ENCODE measurements at places on chromosomes 1 and 21.

- DNase-seq, result no peak
These were observed 18.9 kb upstream of the NID1 start for GRCh38 chr1:236083650-236084385.

DNA sequence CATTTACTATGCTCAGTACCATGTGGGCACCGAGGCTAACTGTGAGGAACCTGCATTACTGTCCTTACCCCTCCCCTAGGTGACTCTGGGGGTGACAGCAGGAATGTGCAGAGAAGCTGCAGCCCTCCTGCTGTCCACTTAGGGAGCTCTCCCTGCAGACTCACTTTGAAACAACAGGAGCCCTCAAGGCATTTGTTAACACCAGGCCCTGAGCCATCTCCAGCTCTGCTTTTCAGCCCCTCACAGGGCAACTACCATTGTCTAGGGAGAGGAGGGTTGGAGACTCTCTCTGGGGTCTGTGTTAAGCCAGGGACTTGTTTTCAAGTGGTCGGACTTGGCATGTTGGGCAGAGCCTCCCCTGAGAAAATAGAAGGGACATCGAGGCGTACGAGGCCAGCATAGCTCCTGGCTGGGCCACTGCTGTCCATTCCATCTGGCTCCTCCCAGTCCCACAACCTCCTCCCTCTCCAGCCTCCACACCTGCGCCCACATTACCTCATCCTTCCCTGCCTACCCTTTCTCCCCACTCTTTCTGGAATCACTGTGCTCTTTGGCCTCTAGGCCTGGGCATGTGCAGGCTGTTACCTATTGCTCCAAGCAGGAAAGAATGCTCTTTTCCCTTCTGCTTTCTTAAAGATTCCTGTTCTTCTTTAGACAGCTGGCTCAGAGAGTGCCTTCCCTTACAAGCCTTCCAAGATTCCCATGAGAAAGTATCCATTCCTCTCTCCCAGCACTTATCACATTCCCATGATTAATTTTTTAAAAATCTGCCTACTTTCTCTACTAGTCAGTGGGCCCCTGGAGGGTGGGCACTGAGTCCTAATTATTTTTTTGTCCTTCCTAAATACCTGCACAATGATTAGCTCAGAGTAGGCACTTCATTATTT lies 102.7 kb upstream of the GCLM start:
- DNase-seq, result no peak

DNA sequence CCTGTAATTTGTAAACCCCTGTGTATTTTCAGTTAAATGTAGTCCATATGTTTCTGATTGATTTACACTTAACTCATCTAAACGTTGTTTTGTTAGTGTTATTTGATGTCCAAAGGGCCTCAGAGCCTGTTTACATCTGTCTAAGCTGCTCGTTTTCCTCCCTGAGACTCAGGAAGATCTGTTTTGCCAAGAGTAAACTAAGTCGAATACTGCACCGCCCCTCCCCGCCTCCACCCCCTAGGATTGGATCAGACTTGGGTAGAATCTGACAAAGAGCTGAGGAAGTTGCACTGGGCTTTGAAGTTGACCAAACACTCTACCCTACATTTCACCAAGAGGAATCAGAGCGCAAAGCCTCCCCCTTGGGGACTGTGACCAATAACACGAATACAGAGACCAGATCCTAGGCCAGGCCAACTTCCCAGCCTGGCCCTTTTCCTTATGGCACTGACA lies 206.9 kb upstream of the LMO4 start:
- no peak for DNase-seq

GRCh38 chr1:153233448-153233847 lies 16.1 kb downstream of the PRR9 start:
- DNase-seq, result no peak

DNA sequence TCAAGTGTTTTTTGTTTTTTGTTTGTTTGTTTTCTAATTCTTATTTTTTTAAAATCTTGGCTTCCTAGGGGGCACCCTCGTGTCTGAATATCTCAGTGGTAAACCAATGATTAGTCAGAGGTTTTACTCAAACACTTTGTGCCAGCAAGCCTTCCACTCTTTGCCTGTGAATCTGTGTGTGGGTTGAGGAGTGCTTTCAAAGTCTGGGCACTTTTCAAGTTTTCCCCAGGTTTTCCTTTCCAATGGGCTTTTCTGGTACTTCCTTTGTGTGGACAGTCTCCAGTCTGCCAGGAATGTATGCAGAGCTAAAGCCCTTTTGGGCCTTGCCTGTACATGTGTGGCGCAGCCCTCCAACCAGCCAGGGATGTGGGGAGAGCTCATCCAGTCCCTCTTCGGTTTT lies 9.7 kb upstream of the PPIE start:
- DNase-seq, result no peak

- no peak for DNase-seq
These were observed 200.9 kb downstream of the DISC1 start for GRCh38 chr1:231827337-231828105.

DNA sequence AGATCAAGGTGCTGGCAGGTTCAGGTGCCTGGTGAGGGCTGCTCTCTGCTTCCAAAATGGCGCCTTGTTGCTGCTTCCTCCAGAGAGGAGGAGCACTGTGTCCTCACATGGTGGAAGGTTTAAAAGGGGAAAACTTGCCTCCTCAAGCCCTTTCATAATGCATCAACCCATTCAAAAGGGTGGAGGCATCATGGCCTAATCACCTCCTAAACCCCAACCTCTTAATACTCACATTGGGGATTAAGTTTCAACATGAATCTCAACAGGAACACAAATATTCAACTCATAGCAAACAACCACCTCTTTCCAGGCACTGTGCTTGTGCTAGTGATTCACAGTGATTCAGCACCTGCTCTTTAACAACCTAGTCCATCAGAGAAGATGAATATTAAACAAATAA lies 4.2 kb downstream of the S100A12 start:
- DNase-seq, result no peak

GRCh38 chr1:206429421-206429820 lies 40.9 kb upstream of the IKBKE start:
- DNase-seq, result no peak

GRCh38 chr1:47309427-47309826 lies 4.5 kb downstream of the STIL start:
- no peak for DNase-seq

GRCh38 chr1:198167436-198167934 lies 10.7 kb downstream of the NEK7 start:
- DNase-seq, result no peak
